ENCODE measurements at places on chromosomes 12 and 14.

- ATAC-seq = no peak
Observed at GRCh38 chr12:49583366-49584094, 15.6 kb upstream of the MCRS1 start.

DNA sequence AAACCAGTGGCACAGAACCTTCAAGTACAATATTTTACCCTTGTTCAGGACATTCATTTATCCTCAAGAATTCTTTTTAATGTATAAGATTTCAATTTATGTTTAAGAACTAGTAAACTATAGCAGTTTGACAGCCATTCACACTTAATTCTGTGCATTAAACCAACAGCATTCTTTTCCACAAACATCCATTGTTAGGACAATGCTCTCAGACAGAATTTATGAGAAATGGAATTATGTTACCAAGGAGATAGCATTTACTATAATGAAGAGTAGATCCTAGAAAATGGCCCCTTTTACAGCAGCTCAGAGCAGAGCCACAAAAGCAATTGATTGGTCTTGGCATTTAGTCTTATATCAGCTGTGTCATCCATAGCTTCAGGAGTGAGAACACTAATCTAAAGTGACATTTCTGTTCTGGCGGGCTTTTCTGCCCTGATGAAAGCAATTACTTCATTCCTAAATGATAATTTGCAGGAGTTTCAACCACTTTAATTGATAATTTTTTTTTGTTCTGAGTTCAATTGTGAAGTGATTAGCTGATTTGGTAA lies 268.9 kb downstream of the NPAS3 start:
- no peak for ATAC-seq

- ATAC-seq = no peak
Observed at GRCh38 chr12:15608941-15609340, 180.2 kb downstream of the EPS8 start.

DNA sequence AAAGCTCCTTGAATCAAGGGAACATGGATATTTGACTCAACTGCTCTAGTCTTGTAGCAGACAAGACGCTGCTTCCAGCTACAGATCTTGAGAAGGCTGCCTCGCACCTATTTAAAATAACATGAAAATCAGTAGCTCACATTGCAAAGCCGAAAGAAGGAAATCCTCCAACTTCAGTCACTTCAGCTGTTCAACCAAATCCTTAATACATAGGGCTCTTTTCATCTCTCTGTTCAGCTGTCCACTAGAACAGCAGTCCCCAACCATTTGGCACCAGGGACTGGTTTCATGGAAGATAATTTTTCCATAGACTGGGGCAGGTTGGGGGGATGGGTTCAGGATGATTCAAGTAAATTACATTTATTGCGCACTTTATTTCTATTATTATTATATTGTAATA lies 1116.0 kb upstream of the TMEM132C start:
- ATAC-seq = no peak

- ATAC-seq = no peak
Observed at GRCh38 chr12:32305163-32305562, 94.2 kb upstream of the FGD4 start.

DNA sequence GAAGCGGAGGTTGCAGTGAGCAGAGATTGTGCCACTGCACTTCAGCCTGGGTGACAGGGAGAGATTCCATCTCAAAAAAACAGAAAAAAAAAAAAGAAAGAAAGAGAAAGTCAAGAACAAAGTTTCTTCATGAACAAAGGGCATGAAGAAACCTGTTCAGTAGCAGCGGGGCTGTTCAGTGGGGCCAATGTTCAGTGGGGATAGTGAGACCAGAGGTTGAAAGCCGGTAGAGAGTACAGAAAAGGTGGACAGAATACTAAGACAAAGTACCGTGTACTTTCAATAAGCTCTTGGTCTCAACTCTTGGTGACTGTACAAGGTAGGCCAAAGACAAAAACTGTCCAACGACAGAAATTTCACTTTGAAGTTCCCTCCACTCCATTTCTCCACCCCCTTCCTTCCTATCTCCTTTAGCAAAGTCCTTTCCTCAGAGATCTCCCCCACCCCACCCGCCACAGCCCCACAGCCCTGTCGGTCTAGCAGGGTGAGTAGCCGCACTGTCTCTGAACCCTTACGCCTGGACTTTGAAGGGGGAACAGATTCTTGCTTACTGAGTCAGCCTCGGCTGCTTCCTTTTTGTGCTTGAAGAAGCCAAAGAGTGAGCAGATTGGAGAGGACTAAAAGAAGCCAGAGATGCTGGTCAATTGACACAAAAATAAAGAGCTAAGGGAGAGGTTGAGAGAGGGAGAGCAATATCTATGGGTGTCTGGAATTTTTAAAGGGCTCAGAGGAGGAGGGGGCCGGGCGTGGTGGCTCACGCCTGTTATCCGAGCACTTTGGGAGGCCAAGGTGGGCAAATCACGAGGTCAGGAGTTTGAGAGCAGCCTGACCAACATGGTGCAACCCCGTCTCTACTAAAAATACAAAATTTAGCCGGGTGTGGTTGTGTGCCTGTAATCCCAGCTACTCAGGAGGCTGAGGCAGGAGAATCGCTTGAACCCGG lies 44.2 kb upstream of the FOS start:
- no peak for ATAC-seq

Data from esophagus mucosa (tissue), 1 donor.